GM12891 (cell line): ENCODE measurements at places on chromosomes 5 and 9.

- DNase-seq, result no peak
Observed at GRCh38 chr5:170223906-170224305, 8.9 kb upstream of the C5orf58 start.

DNA sequence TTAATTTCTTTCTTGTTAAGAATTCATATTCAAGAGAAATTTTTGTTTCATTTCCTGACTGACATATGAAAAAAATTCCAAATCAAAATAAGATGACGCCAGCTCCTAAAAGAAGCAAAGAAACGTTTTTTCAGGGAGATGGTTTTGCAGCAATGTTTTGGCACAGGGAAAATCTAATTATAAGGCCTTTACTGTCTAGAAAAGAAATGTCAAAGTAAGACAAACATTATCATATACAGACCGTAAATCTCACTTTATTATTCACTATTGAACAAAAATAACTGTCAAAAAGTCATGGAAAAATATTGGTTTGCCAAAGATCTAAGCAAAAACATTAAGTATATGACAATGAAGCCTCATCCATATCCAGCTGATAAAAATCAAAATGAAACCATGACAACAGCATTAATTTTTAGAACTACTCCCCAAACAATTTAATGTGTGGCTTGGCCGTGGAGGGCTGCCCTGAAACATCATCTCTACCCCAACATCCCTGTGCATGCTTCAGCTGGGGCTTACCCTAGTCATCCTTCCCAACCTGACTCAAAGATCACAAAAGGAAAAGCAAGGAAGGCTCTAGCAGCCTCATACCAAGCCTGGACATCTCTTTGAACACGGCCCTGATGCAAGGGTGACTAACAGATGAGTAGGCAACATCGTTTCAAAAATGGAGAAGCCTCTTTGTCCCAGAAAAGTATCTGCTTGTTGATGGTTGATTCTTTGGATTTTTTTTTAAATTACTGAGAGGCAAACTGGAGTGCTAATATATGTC is 95.6 kb downstream of the ARSB start:
- DNase-seq, result no peak

DNA sequence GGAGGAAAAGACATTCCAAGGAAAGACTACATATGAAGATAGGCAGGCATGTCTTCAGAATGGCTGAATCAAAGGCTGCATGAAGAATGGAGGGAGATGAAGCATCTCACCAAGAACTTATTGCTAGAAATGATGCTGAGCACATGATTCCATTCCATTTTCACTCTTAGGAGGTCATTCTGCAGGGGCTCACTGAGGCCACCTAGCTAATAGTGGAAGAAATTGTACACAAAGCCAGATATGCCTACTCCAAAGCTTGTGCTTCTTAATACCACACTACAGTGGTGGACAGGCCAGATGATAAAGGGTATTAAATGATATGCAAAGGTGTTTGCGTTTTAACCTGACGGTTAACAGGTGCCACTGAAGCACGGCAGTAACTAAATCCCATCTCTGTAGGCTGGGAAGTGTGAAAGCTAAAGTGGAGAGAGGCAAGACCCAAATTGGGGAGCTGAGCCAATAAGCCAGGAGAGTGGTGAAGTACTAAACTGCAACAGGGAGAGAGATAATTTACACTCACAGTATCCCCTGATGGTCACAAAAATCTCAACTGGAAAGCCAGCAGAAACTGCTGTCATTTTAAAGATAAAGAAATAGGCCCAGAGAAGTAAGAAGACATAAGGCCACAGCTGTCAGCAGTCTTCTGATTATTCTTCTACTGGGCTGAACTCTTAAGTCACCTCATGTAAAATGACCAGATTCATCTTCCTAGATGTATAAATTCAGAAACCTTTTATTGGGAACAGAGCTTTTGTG is 14.6 kb downstream of the NDUFA8 start:
- DNase-seq, result no peak

- DNase-seq, result peak; percentile 52
Observed at GRCh38 chr5:157312492-157312891, 46.6 kb downstream of the CYFIP2 start.

GRCh38 chr5:137252512-137252911 is 246.6 kb downstream of the SPOCK1 start:
- DNase-seq, result no peak
